ENCODE measurements at places on chromosomes 3 and 15.

DNA sequence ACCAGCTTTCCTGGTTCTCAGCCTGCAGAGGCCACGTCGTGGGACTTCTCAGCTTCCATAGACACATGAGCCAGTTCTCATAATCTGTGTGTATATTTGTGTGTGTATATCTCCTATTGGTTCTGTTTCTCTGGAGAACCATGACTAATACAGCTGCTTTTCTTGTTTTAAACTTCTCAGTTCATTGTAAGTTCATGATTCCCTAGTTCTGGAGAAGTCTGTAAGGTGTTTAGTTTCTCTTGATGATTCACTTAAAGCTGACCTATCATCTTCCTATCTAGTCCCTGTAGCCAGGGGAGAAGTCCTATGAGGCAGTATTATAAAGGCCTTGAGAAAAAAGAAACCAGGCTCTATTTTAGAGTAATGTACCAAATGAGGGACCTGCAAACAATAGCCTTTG lies 147.7 kb downstream of the RYR3 start:
- DNase-seq = no peak

DNA sequence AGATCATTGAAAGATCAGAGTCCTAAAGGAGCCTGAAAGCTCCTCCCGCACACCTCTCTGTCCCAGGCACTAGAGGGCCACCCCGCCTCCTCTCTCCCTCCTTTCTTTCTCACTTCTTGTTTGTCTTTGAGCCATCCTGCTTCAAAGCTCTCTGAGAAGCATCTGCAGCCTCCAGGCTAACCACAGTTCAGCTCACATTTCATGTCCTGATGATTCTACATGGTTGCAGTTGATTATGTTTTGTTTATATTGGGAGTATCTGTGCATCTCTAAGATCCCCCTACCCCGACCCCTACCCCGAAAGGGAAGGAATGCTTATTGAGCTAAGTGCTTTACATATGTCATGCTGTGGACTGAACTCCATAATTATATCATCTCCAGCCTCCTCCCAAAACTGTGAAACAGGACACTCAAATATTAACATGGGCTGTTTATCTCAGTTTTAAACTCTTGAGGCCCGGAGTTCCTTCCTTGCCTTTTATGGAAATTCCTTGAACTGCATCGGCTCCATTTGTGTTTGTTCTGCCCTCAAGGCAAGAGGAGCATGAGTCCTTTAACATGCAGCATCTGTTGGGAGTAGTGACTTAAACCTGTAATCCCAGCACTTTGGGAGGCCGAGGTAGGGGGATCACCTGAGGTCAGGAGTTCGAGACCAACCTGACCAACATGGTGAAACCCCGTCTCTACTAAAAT lies 30.9 kb downstream of the MGLL start:
- no peak for DNase-seq

DNA sequence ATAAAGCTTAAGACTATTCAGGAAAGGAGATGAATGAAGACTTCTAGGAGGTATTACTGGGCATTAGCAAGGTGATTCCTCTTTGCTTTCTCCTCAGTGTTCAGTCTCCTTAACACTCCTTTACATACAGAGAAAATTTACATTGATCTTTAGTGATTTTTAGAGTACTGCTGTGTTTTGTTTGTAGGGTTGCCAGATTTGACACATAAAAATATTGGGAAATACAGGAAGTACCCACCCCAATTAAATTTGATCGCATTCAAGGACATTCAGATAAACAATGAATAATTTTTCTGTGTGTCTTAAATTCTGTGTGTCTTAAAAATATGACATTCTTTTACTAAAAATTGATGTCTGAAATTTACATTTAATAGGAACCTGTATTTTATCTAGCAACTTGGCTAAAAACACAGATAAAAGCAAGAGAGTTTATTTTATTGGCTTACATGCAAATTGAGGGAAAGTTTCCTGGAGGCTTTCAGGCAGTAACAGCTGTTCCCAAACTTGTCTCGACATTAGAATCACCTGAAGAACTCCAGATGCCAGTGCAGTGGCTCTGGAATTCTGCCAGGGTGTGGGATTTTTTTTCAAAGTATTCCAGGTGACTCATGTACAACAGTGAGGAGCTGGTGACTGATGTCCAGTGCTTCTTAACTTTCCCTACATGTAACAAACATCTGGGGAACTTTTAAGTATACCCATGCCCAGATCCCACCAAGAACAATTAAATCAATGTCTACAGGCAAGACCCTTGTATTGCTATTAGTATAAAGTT lies 23.4 kb upstream of the PLOD2 start:
- DNase-seq = no peak

GRCh38 chr3:13215940-13216546 lies 142.8 kb upstream of the IQSEC1 start:
- DNase-seq = no peak

GRCh38 chr3:193955719-193956118 lies 180.2 kb upstream of the HES1 start:
- no peak for DNase-seq

GRCh38 chr3:35635926-35636683 lies 3.2 kb upstream of the ARPP21 start:
- DNase-seq = no peak

DNA sequence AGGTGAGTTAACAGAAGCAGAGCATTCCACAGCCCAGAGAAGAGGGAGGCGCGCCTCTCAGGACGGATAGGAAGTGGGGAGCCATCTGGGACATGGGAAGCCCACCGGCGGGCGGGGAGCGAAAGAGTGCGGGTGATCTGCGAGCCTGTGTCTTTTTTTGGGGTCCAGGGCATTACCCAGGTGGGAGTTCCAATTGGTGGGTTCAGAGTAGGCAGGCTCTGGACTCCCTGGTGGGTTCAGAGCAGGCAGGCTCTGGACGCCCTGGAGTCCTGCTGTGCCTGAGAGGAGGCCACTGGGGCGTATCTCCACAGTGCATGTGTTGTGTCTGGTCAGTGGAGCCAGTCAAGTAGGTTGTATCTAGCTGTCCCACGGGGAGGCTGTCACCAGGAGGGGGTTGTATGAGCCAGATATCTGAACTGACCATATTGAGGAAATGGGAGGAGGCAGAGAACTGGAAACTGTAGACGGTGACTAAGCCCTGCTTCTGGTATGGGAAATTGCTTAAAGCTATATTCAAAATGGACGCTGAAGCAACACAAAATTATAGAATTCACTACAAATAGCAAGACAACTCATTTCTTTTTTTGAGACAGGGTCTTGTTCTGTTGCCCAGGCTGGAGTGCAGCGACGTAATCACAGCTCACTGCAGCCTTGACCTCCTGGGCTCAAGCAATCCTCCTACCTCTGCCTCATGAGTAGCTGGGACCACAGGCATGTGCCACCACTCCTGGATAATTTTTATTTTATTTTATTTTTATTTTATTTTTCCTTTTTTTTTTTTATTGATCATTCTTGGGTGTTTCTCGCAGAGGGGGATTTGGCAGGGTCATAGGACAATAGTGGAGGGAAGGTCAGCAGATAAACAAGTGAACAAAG lies 34.5 kb upstream of the CHST2 start:
- DNase-seq = no peak

GRCh38 chr3:9015250-9015649 lies 52.0 kb upstream of the RAD18 start:
- DNase-seq = no peak

GRCh38 chr3:193784822-193785221 lies 191.8 kb downstream of the OPA1 start:
- DNase-seq = no peak

GRCh38 chr15:59313641-59314332 lies 58.9 kb downstream of the MYO1E start:
- DNase-seq = no peak

- no peak for DNase-seq
Observed at GRCh38 chr15:27937851-27938250, 161.3 kb downstream of the OCA2 start.

DNA sequence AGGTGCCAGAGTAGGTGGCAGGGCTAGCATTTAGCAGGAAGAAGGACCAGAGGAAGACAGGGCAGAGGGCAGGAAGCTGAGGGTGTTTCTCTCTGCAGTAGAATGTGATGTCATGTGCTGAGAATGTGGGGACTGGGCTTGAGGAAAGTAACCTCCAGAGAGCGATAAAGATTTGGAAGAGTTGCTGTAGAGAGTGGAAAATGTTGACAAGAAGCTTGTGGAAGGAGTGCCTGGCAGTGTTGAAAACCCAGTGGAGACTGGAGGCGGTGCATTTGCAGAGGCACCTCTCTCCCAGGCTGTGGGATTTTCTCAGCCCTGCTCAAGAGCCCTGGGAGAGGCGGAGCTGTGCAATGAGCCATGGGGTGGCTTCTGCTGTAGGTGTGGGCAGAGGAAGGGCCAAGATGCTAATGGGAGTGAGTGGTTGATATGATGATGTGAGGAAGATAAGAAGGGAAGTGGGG lies 54.8 kb downstream of the MESD start:
- no peak for DNase-seq

GRCh38 chr3:122996038-122996580 lies 31.5 kb downstream of the SEMA5B start:
- no peak for DNase-seq

DNA sequence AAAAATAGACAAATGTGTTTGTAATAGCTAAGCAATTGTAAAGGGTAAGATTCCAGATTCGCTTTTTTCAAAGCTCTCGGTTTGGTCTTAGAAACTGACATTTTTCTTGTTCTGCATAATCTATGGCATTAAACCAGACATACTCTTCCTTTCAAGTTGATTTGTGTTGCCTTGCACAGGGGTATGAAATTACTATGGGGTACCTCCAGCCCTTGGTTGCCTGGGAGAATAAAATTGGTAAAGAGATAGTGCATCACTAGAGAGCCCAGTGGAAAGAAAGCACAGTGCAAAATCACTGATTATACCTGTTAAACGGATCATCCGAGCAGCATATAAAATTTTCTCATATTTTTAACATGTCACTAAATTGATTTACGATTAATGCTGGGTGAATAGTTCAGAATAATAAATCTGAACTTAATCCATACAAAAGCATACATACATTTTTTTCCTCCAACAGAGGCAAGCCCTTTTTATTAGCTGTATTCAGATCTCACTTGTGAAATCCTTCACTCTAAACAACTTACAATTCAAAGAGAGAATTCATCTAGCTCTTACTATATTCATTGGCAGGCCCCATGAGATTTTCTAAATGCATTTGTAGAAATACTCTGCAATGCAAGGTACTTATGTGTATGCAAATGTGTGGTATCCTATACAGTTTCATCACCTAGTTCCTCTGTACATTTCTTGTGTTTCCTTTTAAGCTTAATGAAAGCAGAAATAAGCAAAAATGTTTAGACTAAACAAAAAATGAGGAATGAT lies 224.4 kb downstream of the ROBO1 start:
- DNase-seq = no peak

DNA sequence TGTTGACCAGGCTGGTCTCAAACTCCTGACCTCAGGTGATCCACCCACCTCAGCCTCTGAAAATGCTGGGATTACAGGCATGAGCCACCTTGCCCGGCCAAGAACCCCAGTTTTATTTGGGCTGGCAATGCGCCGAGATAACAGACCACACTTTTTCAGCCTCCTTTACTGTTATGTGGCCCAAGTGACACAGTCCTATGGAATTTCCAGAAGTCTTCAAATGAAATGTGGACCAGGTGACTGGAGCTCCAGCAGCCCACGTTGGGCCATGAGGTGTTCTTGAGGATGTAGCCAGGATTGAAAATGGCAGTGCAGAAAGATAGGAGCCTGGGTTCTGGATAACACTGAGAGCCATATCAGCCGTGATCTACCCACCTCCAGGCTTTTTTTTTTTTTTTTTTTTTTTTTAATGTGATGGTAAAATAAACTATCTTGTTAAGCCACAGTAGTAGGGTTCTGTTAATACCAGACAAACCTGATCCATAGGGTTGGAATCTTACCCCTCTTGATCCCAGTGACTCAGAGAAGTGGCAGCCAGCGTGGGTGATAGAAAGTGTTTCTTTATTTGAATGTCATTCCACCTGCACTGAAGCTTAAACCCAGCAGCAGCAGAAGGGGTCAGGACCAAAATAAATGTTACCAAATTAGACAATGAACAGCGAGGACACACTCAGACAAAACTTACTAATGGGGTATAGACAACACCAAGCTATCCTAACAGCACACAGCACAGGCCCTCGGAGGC lies 55.6 kb downstream of the LHFPL4 start:
- no peak for DNase-seq

DNA sequence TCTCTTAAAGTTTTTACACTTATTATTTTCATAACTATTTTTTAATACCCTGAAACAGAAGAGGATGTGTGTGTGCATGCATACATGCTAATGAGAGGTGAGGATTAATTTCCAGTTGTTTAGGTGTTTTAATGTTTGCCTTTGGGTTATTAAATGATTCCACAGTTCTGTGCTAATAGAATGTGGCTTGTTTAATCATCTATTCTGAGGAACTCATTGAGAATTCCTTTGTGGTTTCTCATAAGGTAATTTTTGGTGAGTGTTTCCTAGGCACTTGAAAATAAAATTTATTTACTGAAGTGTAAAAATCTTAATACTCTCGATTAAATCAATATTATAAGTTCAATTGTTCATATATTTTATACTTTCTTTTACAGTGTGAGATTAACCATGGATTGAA lies 38.0 kb downstream of the STAC start:
- DNase-seq = no peak

DNA sequence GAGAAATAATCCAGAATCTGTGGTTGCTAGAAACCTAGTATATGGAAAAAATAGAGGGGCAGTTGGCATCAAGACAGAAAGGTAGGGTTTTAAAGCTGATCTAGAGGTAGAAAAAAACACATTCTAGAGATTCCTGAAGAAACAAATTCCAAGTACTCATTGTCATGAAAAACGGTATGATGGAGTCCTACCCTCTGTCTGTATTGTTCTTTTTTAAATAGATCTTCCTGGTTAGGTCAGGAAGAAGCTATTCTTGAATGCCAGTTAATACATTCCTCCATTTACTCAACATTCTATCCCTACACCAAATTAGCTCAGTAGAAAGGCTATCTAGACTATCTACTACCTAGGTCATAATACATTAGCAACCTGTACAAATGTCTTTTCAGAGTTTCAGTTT lies 364.7 kb downstream of the FHIT start:
- DNase-seq = no peak

DNA sequence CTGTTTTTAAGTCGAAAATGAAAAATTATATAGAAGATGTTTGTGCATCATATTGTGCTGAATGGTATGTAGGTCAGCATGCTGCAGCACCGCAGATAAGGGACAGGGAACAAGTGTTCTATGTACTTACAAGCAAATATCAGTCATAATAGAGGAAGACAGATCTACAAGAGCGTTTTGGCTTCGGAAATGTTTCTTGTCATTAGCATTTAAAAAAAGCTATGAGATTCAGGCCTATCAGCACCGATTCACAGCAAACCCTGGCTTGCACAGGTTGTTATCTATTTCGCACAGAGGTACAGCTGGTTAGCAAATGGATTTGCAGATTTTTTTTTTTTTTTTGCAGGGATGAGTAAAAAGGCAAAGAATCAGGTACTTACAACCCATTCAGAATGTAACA lies 204.2 kb upstream of the TBC1D5 start:
- DNase-seq = no peak

GRCh38 chr3:58521917-58522631 lies 14.9 kb downstream of the ACOX2 start:
- no peak for DNase-seq

DNA sequence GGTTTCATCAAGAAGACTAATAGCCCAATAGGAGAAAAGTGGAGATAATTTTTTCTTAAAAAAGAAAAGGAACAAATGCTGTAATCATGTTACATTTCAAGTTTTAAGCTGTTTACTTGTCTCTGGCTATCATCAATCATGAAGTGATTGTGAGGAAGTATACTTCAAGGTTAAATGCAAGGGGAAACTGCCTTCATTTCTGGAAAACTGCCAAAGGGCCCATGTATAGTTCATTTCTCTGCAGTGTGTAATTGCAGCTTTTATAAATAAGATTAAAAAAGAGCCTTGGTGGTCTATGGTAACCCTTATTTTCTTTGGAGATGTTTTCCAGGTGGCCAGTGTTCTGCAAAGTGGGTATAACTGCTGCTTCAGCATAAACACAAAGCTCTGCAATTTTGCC lies 101.9 kb downstream of the GRM7 start:
- DNase-seq = no peak
